GM13976 (cell line): ENCODE measurements at places on chromosomes 4 and X.
A peak's percentile ranks its signal among the peaks of the same experiment; 100 is the strongest.

- no peak for DNase-seq
Measured at GRCh38 chr4:24213961-24214360, 324.1 kb upstream of the PPARGC1A start.

GRCh38 chr4:126174627-126175026, 859.9 kb downstream of the FAT4 start:
- DNase-seq: no peak

- no peak for DNase-seq
Measured at GRCh38 chr4:7398104-7398423, 36.7 kb downstream of the PSAPL1 start.

- no peak for DNase-seq
Measured at GRCh38 chrX:24124244-24124799, 25.2 kb upstream of the ZFX start.

- DNase-seq: no peak
Measured at GRCh38 chrX:127877318-127877717, 174.9 kb downstream of the ACTRT1 start.

DNA sequence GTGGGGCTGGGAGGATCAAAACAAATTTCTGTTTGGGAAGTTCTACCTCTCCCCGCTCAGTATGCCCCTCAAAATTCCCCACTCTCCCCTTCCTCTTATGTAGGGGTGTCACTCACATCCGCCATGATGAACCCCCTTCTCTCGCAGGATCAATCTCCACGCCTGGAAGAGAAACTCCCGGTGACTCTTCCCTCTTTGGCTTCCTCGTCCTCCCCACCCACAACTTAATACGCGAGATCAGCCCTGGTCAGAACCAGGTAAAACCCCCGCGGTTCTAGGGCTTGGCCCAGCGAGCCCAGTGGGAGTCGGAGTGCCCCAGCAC, 427 bp downstream of the LAMTOR3 start:
- DNase-seq: peak; percentile 6

DNA sequence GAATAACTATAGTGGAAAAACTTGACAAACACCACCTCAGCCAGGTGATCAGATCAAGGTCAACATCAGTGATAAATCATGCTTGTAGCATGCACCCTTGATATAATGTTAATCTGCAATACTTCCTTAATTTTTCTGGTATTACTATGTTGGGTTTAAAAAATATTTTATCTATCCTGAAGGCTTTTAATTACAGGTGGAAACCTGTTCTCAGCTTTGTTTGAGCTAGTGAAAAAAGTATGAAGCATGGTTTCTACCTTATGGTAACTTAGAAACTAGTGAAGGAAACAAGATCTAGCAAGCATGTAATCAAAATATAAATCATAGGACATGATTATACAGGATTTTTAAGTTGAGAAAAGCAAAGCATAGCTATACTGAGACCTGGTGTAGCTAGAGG, 26.6 kb downstream of the MAOA start:
- no peak for DNase-seq

- DNase-seq: peak; percentile 9
Measured at GRCh38 chr4:14783011-14783877, 219.0 kb upstream of the CPEB2 start.

DNA sequence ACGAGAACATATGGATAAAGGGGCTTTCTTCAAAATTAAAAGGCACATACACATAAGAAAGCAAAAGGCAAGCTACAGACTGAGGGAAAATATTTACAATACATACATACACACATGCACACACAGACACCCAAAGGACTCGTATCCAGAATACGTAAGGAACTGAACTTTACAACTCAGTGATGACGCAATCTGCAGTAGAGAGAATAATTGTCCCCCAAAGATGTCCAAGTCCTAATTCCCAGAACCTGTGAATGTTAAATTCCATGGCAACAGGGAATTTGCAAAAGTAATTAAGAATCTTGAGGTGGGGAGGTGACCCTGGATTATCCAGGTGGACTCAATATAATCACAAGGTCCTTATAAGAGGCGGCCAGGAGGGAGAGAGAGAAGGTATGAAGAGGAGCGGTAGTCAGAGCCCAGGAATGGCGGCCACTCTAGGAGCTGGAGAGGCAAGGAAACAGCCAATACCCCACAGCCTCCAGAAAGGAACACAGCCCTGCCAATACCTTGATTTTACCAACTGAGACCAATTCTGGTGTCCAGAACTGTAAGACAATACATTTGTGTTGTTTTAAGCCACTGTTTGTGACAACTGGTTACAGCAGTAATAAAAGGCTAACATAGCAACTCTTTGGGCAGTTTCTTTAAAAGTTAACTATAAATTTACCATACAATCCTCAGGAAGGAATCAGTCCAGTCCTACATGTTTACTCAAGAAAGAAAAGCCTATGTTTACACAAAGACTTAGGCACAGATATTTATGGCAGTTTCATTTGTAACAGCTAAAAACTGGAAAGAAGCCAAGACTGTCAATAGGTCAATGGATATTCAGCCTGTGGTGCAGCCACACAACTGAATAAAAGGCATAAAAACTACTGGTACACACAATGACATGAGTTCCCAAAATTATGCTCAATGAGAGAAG, 27.3 kb upstream of the STS start:
- no peak for DNase-seq

GRCh38 chrX:79138658-79139241, 5.7 kb upstream of the GPR174 start:
- peak; percentile 34 for DNase-seq

DNA sequence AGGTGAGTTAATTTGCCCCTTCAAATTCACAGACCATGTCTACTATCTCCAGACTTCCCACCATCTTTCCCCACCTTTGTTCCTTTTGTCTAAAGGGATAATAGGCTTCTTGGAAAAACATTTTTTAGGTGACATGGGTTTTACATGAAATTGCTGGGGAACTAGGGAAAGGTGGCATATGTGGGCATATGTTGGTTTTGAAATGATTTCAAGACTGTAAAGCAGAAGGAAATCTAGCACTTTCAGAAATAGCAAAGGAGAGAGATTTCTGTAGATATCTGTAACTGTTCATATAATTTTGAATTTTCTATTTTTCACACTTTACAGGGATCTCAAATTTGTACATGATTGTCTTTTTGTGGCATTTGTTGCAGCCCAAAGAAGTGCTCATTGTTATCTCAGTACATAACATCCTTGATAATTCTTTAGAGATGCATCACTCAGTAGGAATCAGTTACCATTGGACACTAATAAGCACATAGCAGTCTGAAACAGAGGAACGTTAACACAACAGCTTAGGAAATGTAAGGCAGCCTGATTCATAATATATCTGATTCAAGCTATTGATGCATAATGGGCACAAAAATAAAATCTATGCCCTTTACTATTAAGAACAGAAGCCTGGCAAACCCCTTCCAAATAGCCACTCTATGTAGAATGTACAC, 659.7 kb downstream of the CENPC start:
- DNase-seq: no peak

DNA sequence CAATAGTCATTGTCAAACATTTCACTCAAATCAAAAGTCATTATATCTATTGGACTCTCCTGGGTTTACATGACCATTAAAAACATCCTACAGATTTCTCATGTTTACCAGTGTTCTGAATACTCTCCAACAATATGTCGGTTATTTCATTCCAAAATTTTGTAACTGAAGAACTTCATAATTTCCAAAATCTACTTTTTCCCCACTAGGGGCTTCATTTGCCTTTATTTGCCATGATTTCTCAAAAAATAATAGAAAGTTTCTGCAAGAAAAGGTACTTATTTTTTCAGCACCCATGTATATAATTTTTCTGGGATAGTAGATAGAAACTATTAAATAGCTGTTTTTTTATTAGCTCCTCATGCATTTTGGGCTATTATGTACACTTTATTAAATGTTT, 49.0 kb downstream of the PRDM5 start:
- no peak for DNase-seq

DNA sequence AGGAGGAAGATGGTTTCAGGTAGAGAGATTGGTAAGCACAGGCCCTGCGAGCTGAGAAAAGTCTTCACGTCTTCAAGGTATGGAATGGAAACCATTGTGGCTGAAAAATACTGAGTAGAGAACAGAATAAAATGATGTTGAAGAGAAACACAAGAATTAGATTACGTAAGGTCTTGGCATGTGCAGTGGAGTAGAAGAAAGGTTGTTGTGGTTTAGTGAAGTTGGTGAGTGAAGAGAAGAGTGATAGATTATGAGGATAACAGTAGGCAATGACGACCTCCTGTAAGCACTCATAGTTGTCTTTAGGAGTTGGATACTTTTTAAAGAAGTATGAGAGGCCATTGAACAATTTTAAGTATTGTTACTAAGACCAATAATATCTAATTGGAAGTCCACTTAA, 642.6 kb downstream of the PCDH7 start:
- DNase-seq: no peak

GRCh38 chrX:21711848-21712197, 46.1 kb downstream of the SMPX start:
- no peak for DNase-seq

GRCh38 chrX:124435616-124436015, 89.3 kb downstream of the SH2D1A start:
- DNase-seq: no peak
